ENCODE measurements at places on chromosomes 7 and 10. TPM values are rescaled to one million over a fixed set of nuclear protein-coding genes. Genes with fewer than 3 reads are reported as not detected.
A peak's percentile ranks its signal among the peaks of the same experiment; 100 is the strongest.

DNA sequence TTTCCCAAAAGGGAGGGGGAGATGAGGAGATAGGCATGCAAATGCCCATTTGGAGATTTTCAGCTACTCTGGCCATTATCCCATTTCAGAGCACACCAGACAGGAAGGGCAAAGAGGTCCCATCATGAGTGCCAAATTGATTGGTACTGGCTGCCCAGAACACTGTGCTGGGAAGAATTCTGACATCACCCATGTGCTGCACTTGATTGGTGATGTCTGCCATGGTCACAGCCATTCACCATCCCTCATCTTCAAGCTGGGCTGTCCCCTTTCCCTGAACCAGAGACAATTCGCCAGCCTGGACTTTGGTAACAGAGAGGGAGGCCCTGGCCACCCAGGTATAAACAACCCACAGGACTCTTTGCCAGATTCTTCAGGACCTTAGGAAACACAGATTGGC is 23.2 kb upstream of the RADIL start:
- H3K27ac ChIP-seq: no peak overlapping the region
- no peak for DNase-seq
- H3K27me3 ChIP-seq: peaks cover 1% of the 10 kb centered on the region
- H3K36me3 ChIP-seq: no peaks in the 10 kb centered on the region
- H3K4me1 ChIP-seq: no peaks in the 10 kb centered on the region

- peaks cover 21% of the 10 kb centered on the region for H3K36me3 ChIP-seq
- no peak for DNase-seq
- H3K4me3 ChIP-seq: no peak overlapping the region
- H3K27ac ChIP-seq: no peak overlapping the region
- H3K4me1 ChIP-seq: peaks cover 67% of the 10 kb centered on the region
- no peaks in the 10 kb centered on the region for H3K27me3 ChIP-seq
These were observed 17.4 kb downstream of the TES start for GRCh38 chr7:116227678-116228239.

GRCh38 chr7:155993420-155994278 is 181.4 kb upstream of the SHH start:
- H3K27ac ChIP-seq: no peak overlapping the region
- peak; percentile 6 for DNase-seq
- no peaks in the 10 kb centered on the region for H3K36me3 ChIP-seq
- H3K4me1 ChIP-seq: peaks cover 19% of the 10 kb centered on the region
- peaks cover 30% of the 10 kb centered on the region for H3K27me3 ChIP-seq

DNA sequence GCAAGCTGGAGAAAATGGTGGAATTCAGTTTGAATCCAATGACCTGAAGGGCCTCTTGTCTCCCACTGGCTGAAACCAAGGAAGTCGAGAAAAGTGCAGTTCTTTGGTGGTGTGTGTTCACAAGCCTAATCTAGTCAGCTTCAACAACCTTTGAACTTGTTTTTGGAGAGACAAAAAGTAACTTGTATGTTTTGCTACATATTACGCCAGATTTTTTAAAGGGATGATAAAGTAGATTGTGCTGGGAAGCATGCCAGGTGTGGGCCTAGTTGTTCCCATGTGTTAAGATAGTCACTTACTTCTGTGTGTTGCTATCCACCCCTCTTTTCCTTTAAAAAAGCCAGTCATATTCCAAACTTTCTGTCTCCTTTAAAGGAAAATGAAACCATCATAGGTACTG is 79.7 kb upstream of the FAM3C start:
- H3K36me3 ChIP-seq: no peaks in the 10 kb centered on the region
- H3K4me3 ChIP-seq: no peak overlapping the region
- H3K27ac ChIP-seq: no peak overlapping the region
- no peaks in the 10 kb centered on the region for H3K4me1 ChIP-seq
- no peak for DNase-seq

DNA sequence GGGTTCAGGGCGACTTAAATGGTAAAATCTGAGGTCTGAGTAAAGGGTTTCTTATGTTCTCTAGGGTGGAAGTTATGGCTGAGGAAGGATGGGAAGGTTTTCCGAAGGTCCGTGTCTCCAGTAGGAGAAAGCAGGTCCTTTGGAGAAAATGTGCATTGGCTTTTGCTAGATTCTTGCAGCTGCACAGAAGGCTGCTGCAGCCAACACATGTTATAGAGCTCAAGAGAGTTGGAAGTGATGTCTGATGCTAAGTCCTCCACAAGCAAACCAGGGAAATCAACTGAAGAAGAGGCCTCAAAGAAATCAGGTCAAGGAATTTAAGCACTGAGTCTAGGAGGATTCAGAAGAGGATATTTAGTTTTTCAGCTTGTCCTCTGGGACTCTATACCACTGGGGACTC is 404.6 kb downstream of the LRMDA start:
- no peaks in the 10 kb centered on the region for H3K4me1 ChIP-seq
- no peaks in the 10 kb centered on the region for H3K36me3 ChIP-seq
- no peak overlapping the region for H3K27ac ChIP-seq
- DNase-seq: no peak
- H3K4me3 ChIP-seq: no peak overlapping the region

DNA sequence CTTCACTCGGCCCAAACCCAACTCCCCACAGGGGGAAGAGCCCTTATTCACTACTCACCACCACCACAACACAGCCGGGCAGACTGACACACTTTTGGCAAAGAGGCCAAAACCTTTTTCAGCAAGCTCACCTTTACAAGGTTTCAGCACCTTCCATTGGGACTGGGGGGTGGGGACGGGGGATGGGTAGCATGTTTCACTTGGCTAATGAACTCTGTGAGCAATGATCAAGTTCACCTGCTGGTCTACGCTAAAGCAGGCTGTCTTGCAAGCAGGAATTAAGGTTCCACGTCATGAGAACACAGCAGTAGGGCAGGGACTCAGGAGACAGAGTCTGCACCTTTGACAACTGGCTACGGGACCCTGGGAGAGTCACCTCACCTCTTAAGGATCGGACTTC is 7.0 kb downstream of the FAM53B start:
- H3K4me3 ChIP-seq: no peak overlapping the region
- no peak for DNase-seq
- peaks cover 33% of the 10 kb centered on the region for H3K36me3 ChIP-seq
- peaks cover 2% of the 10 kb centered on the region for H3K27me3 ChIP-seq
- no peak overlapping the region for H3K27ac ChIP-seq

- no peaks in the 10 kb centered on the region for H3K4me1 ChIP-seq
- DNase-seq: no peak
- H3K4me3 ChIP-seq: no peak overlapping the region
These were observed 1277.1 kb downstream of the GATA3 start for GRCh38 chr10:9331583-9332008.

SLC13A4 gene
- total RNA-seq: not detected

Measured in activated CD4-positive, alpha-beta memory T cell treated with anti-CD3 and anti-CD28 coated beads, Interleukin-2, amount 10 ng/mL, durations not matched to agents 7 days and 5 days (primary cell).